ENCODE measurements at places on chromosomes 3 and 15.

DNA sequence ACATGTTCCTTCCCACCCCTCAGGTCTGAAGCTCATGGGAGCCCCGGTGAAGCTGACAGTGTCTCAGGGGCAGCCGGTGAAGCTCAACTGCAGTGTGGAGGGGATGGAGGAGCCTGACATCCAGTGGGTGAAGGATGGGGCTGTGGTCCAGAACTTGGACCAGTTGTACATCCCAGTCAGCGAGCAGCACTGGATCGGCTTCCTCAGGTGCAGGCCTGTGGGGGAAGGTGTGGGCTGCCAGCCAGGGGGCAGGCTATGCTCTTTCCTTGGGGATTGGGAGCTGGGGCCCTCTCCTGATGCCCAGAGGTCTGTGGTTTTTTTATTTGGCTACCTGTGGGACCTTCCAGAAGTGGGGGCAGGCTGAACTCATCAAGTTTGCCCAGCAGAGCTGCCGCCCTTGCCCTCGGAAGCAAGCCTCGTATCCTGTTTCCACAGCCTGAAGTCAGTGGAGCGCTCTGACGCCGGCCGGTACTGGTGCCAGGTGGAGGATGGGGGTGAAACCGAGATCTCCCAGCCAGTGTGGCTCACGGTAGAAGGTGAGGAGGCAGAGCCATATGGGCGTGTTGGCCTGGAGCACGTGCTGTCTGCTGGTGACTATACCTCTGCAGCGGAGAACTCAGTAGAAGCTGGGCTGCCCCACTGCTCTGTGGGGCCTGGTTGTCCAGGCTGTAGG is 2.2 kb downstream of the TYRO3 start:
- no peak for DNase-seq

GRCh38 chr3:193295985-193296384 is 55.0 kb downstream of the PLAAT1 start:
- DNase-seq = no peak

DNA sequence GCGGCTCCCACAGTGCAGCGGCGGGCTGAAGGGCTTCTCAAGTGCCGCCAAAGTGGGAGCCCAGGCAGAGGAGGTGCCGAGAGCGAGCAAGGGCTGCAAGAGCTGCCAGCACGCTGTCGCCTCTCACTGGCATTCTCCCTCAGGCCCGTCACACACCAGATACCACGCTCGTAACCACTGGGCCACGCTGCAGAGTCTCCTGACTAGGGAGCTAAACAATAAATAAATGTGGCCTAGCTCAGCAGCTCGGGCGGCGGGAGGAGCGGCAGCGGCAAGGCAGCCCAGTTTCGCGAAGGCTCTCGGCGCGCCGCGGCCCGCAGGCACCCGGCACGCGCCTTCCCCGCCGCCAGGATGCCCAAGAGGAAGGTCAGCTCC is 55.9 kb upstream of the FAM174B start:
- no peak for DNase-seq

GRCh38 chr15:80523746-80524145 is 119.6 kb downstream of the ARNT2 start:
- no peak for DNase-seq

GRCh38 chr15:91278951-91279350 is 178.9 kb downstream of the SV2B start:
- DNase-seq = no peak

GRCh38 chr15:57138349-57138788 is 219.9 kb downstream of the TCF12 start:
- peak; percentile 45 for DNase-seq

GRCh38 chr3:108818404-108818803 is 4.2 kb upstream of the TRAT1 start:
- DNase-seq = peak; percentile 42

GRCh38 chr3:105322570-105323273 is 44.0 kb upstream of the ALCAM start:
- DNase-seq = no peak

GRCh38 chr3:136193278-136194054 is 2.7 kb downstream of the MSL2 start:
- no peak for DNase-seq

DNA sequence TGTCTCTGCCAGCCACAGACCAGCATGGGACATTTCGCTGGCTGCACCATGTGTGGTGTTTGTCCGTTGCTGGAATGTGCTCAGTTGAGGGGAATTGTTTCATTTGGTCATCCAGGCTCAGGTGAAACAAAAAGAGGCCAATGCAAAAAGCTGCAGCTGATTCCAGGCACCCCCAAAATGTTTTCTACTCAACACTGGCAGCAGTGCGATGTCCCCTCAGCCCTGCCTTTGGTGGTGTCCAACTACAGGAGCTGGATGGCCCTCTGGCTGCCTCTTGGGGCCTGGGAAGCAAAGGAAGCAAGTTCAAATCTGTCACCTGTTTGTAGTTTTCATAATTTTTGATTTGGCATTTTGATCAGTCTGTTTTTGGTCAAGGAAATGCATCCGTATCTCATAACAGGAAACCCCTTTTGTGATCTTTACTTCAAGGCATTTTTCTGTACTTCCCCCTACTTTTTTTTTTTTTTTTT is 141.8 kb downstream of the EEFSEC start:
- no peak for DNase-seq

DNA sequence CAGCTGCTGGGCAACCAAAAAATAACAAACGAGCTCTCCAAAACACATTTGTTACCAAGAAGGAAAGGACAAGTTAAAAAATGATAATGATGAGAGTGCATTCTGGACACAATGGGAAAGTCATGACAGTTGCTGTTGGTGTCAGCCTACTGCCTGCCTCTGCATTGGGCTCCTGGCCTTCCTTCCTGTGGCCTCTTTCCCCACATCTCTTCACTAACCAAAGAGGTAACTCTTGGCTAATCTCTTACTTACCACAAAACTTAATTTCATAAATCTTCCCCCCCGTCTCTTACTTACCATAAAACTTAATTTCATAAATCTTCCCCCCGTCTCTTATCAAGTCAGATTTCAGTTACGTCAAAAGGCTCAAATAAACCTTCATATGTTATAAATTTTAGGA is 58.6 kb downstream of the AGTR1 start:
- DNase-seq = no peak

GRCh38 chr3:23494967-23495366 is 291.8 kb downstream of the UBE2E2 start:
- no peak for DNase-seq

GRCh38 chr15:48500595-48500994 is 144.9 kb downstream of the FBN1 start:
- no peak for DNase-seq

- DNase-seq = no peak
These were observed 275.3 kb upstream of the GOLGA6L4 start for GRCh38 chr15:83960192-83960829.

GRCh38 chr3:106420628-106421027 is 551.8 kb upstream of the CBLB start:
- DNase-seq = no peak

DNA sequence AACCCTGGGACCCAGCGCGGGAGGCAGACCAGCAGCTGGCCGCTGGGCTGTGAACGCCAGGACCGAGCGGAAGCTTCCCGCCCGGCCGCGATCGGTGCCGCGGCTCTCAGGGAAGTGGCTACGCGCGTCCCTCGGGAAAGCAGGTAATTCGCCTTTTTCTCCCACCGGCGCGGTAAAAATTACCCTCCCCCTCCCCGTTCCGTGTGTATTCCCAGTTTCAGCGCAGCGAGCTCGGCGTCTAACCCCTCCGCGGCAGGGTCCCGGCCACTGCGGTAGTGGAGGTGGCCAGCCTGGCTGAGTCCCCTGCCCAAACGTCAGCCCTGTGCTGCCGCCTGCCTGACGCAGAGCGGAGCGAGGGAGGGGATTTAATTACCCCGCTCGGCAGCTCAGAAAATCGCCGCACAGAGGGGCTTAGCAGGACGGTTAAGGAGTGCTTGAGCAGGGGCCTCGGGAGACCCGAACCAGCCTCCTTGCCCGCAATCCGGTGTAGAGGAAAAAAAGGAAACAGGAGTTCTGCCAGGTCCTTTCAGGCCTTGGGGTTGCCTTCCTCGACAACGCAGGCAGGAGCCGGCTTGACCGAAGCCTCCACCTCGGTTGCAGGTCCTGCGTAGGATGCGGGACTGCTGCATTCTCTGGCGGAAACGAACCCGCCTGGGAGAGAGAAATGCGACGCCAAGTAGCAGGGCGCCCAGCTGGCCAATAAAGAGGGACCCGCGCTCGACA is 2.9 kb downstream of the GATA2 start:
- peak; percentile 63 for DNase-seq

GRCh38 chr3:19598870-19599269 is 335.1 kb downstream of the EFHB start:
- no peak for DNase-seq

GRCh38 chr15:67076147-67076843 is 10.9 kb downstream of the SMAD3 start:
- no peak for DNase-seq

DNA sequence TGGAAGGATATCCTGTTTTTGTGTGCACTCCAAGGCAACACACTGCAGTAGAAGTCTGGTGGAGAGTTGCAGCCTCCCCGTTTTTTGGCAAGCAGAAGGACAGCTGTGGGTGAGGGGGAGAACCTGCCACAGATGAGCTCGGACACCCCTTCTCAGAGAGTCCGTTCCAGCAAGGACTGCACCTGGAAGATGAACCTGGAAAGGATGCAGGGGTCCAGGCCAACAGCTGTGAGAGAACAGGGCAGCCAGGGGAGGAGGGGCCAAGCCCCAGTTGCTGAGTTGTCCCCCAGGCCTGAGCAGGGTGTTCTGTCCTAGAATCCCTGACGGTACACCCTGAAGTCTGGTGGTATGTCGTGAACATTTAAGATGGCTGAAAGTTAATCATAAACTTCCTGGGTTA is 30.2 kb downstream of the ZXDC start:
- DNase-seq = no peak

DNA sequence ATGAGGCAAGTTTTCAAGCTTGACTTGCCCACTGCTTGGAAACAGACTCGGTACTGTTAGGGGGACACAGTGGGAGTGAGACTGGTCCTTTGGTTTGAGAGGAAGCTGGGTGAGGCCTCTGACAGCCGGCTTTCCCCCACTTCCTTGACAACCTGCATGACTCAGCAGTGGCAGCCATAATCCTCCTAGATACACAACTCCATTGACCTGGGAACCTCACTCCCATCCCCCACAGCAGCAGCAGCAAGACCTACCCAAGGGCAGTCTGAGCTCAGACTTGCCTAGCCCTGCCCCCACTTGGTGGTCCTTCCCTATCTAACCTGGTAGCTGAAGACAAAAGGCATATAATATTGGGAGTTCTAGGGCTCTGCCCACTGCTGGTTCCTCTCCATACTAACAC is 1043.5 kb upstream of the ALCAM start:
- DNase-seq = no peak

DNA sequence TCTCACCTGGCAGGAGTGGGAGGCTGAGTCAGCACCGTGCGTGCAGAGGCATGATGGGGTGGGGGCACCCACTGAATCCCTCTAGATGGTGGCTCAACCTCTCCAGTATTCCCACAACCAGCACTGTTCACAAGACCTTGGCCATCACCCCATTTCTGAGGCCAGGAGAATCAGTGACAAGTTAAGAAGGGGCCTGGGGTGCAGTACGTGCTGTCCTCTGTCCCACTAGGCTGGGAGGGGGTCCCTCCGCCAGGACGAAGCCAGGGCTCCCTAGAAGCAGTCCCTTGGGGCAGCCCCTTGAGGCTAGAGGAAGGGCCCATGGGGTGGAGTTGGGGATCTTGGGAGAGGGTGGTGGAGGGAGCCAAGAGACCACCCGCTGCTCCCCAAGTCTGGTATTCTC is 4.8 kb downstream of the MYL3 start:
- no peak for DNase-seq

DNA sequence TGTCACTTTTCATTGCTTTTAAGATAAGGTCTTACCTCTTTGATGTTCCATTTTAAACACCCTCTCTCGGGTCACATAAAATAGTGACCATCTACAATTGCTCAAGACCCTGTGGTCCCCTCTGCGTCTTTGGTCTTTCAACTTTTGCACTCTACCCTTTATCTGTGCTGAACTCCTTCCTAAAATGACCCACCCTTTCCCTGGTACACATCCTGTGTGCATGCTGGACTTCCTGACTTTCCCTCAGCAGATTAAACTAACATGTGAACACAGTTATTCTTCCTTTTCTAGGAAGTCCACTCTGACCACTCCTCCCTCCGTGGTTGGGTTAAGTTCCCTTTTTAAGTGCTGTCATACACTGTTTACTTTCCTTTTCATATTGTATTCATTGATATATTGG is 414.2 kb downstream of the GABRB3 start:
- no peak for DNase-seq

DNA sequence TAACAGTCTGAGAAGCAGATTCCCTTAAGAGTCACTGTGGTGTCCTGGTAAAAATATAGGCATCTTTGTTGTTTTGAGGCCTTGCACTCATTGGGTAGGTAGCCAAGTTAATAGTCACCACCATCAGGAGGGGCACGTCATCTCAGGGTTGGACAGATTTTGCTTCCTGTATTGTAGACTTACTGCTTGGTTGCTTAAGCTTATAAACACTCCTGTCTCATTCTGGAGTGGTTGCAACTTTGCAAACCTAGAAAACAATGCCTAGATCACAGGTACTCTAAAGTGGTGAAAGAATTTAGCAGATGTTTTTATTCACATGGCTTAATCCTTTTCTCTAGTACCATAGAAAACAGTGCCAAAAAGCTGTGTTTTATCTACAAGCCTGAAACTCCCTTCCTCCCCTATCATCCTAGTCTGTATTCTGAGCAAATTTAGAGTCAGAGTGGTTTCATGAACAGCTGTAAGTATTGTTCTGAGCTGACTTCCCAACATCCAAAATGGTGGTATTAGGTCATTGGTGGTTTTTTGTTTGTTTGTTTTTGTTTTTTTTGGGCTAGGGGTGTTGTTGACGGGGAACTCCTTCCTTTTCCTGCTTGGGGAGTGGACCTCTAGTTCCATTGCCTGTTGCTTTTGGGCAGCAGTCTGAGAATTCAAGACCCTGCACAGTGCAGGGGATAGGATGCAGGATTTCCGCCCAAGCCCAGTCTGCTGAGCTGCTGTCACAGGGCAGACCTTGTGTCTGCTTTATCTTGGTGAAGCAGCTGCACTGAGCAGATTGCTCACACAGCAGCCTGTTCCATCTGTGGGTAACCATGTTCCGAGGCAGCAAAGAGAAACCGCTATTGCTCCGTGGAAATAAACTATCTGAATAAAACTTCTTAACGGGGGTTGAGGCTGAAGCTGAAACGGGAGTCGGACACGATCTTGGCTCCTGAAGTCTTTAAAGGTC is 202.0 kb downstream of the AKAP13 start:
- DNase-seq = no peak

- no peak for DNase-seq
These were observed 216.1 kb downstream of the MTHFS start for GRCh38 chr15:79680720-79681119.

DNA sequence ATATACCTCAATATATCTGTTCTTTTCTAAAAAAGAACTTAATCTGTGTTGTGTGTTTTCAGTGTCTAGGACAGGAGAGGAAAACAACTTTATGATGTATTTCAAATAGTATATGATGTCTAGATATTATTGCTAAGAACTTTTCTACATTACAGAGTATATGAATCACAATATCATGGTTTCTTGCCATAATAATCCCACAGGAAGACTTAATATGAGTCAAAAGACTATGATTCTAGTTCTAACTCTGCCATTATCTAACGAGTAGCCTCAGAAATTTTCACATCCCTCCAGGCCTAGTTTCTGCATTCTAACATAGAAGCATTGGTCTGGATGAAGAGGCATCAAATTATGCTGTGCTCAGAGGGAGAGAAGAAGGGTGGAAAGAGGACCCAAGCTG is 107.7 kb upstream of the SPRED1 start:
- no peak for DNase-seq

GRCh38 chr3:12875857-12876836 is 34.8 kb upstream of the RPL32 start:
- DNase-seq = no peak

Measured in HEK293T (cell line).